ENCODE measurements at places on chromosomes 4 and X.
A peak's percentile ranks its signal among the peaks of the same experiment; 100 is the strongest.

- peak; percentile 42 for DNase-seq
Observed at GRCh38 chr4:105140684-105141490, 5.8 kb upstream of the TET2 start.

GRCh38 chr4:94171616-94172015 is 36.0 kb upstream of the SMARCAD1 start:
- DNase-seq: no peak

GRCh38 chrX:34379891-34380290 is 247.8 kb upstream of the FAM47A start:
- DNase-seq: no peak

DNA sequence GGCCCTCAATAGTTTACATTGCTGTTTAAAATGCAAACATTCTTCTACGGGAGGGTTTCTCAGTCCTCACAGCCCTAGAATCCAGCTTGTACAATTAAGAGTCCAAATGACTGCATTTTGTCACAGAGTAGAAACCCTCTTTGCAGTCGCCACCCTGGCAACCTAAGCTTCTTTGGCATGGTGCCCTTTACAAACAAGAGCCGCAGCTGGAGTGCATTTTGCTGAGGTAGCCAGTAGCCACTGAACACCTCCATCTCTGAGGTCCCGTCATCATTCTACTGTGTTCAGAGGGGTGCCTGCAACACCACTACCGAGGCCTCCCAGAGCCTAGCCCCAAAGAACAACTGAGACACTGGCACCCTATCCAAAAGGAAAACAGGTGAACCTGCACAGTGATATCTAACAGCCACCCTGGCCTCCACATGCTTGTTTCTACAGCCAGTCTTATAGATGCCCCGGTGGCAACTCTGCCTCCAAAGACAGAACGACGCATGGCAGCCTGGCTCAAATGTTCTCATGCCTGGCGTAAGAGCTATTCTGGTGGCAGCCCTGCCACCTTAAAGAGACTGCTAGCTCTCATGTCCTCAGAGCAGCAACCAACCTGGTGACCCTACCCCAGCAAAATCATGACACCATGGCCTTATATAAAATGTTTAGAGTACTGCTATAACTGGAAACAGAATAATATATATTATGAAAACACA is 801.9 kb downstream of the TECRL start:
- no peak for DNase-seq

- no peak for DNase-seq
Observed at GRCh38 chr4:4408576-4409335, 21.9 kb downstream of the NSG1 start.

DNA sequence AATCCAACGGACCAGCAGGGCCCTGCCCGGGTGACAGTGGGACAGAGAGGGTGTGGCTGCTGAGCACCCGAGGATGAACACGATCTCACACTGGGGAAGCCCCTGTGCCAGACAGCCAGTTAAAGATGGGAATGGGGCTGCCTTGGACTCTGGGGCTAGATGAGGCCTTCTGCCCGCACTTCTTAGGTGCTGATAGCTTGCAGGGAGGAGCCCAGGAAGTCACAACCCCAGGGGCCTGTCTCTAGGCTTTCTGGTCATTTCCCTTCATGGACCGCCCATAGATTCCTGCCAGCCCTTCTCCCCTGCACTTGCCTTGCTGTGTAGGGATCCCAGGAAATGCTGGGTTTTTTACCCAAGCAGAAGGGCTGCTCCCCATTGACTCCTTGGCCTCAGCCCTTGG is 6.2 kb downstream of the ZNF275 start:
- no peak for DNase-seq

GRCh38 chr4:123325241-123325681 is 71.3 kb upstream of the SPRY1 start:
- no peak for DNase-seq

DNA sequence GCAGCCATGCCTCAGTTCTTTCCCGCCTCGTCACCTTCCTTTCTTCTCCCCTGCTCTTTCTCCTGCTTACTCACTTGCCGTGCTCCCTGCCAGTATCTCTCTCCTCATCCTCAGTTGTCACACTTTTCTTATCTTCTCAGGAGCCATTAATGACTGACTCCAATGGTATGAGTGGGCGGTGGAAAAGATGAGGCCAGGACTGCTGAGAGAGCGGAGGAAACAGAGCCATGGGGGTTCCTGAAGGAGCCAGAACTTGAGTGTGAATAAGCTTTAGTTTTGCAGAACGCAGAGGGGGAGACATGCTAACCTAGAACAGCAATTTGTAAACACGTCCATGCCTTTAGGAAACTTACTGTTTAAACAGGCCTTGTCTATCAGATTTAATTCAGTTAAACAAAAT is 126.5 kb downstream of the CHIC2 start:
- no peak for DNase-seq

GRCh38 chr4:90137555-90137954 is 10.4 kb downstream of the CCSER1 start:
- no peak for DNase-seq

- DNase-seq: no peak
Observed at GRCh38 chrX:39677585-39677977, 420.2 kb downstream of the BCOR start.

- DNase-seq: no peak
Observed at GRCh38 chr4:11805842-11806241, 377.1 kb upstream of the HS3ST1 start.

- no peak for DNase-seq
Observed at GRCh38 chr4:122673252-122673651, 52.4 kb upstream of the IL21 start.

GRCh38 chrX:20028588-20028987 is 37.7 kb upstream of the BCLAF3 start:
- no peak for DNase-seq

DNA sequence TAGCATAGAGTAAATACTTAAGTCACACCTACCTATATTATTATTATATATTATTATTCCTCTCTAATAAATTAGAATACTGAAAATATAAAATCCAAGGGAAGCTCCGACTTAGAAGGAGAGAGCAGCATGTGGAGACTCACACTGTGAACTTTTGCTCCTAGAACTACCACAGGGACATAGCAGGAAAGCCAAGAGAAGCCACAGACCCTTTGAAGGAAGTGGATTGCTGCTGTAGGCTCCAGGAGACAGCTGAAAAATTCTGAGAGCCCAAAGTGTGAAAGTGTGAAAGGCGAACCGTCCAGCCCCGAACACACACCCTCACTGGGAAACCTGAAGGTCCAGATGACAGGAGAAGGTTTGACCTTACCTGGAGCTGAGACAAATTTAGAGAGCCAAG is 177.0 kb downstream of the FAM13A start:
- no peak for DNase-seq

GRCh38 chr4:6085691-6086628 is 67.7 kb upstream of the C4orf50 start:
- no peak for DNase-seq

DNA sequence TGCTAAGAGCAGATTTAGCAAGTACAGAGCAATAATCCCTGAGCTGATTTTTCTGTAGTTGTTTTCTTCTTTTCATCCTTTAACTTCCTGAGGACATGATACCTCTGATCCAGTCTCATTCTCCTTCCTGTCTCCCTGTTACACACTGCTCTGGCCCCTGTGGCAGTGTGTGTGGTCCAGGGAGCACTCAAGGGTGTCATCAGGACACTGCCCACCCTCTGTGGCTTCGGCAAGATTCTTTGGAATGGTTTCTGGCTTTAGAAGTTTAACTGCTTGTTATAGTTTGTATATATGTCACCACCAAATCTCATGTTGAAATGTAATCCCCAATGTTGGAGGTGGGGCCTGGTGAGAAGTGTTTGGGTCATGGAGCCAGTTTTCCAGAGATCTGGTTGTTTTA is 637.3 kb downstream of the BCOR start:
- DNase-seq: no peak

GRCh38 chr4:172865103-172865502 is 303.5 kb upstream of the GALNT7 start:
- no peak for DNase-seq

- DNase-seq: no peak
Observed at GRCh38 chrX:103464072-103464773, 55.1 kb downstream of the RAB40A start.

DNA sequence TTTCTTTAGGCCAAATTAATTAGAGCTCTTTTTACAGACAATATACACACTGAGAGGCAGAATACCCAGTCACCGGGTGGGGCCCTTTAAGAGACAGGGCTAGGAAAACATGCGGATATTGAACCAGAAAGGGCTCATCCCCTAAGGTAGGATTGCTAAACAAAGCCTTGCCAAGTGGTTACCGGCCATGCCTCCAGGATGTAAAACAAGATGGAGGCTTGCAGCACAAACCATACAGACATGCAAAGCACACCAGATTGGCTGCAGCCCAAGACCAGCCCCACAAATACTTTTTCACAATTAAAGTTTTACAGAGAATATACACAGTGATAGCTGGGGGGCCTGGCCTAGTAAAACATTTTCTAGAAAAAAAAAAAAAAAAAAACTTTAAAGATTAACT is 210.0 kb downstream of the KLHL4 start:
- no peak for DNase-seq

- no peak for DNase-seq
Observed at GRCh38 chr4:101018836-101019235, 328.5 kb downstream of the PPP3CA start.

DNA sequence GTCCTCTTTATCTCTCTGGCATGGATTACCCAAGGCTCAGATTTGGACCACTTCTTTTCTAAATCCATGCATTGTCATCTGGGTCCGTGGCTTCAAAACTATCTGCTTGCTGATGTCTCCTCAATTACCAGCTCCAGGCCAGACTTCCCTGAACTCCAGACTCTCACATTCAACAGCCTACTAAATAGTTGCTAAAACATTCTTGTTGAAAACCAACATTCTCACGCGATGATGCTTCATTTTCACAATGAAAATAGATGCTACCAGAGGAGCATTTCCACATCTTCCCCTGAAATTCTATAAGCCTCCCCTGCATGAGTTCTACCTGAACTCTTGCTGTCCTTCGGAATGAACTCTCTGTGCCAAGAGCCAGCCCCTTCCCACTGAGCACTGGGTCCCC is 5.2 kb upstream of the TLR6 start:
- DNase-seq: no peak

DNA sequence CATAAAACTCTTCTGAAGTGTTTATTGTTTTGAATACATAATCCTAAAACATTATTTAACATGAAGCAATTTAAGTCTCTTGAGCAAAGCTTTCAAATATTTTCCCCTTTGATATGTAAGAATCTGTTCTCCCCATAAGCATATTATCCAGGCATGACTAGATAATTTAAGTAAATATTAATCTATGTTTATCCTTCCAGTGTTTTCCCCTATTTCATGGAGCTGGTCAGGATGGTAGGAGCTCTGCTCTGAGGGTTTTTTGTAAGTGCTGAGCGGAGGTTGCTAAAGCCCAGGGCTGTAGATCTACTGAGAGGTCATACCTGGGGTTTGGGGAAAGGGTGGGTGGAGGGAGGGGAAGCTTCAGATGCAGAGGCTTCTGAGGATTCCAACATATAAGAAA is 258.9 kb upstream of the SFRP2 start:
- no peak for DNase-seq

DNA sequence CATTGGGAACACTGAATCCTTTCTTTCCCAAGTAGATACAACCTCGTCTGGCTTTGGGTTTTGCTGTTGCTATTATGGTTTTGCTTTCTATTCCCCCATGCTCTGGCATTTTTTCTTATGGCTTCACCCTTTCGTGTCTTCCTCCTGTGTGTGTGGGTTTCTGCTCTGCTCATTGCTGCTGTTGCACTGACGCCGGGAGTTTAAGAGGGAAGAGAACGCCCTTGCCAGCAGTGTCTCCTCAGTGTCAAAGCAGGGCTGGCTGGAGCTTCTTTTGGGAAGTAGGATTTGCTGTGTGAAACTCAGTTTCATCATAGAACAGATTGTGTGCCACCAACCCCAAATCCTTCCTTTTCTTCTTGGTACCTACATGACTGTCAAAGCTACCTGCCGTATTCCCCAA is 63.7 kb downstream of the CLDN22 start:
- no peak for DNase-seq

- DNase-seq: no peak
Observed at GRCh38 chr4:60223208-60223923, 976.8 kb upstream of the ADGRL3 start.

DNA sequence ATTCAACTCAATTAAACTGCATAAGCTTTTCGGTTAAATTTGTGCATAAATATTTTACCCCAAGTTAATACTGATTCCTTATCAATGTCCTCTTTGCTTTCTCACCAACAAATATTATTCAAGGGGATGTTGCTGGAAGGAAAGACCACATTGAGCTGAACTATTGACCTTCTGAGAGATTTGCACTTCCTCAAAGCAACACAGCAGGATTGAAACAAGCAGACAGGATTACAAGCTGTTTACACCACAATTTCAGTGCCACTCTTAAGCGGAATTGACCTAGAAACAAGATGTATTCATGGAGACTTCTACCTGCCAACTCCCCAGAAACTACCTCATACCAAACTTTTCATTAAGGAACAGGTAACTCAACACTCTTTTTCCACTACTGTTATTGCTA is 96.5 kb upstream of the DUSP21 start:
- DNase-seq: no peak

Measured in activated CD4-positive, CD25-positive, alpha-beta regulatory T cell treated with anti-CD3 and anti-CD28 coated beads, Interleukin-2, amount 50 U/mL, for 16 hours (primary cell).